Non-pigmented ciliary epithelial cell (primary cell): ENCODE measurements at places on chromosomes 1 and 21.

- no peak for DNase-seq
These were observed 124.2 kb downstream of the MACF1 start for GRCh38 chr1:39328586-39329121.

DNA sequence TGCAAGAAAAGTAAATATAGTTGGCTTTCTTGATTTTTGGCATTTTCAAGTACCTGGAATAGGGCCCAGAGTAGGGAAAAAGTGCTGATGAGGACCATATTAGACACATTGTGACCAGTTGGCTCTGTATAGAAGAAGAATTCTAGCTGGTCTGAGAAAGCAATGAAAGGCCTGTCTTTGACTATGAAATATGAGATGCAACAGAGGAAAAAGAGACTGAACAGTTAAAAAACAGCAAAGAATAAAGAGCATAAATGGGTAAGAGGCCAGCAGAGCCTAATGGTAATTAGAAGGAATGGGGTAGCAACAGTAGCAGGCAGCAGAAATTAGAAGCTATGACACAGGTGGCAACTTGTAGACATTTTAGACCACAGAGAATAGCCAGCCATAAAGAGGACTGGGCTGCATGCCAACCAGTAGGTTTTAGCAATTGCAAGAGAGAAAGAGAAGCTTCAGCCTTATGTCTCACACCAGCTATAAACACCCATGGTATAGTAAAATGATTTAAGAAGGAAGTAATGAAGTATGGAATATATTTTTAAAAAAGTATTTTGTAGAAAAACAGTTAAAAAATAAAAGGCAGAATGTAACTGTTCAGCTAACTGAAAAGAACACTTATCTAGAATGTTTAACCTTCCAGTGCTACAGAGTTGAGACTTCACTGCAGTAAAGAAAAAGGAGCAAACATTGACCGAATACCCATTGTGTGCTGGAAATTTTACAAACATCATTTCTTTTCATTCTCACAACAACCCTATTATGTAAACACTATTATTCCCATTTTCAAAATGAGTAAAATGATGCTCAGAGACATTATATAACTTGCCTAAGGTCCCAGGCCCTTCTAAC is 114.1 kb downstream of the LHX4 start:
- no peak for DNase-seq

DNA sequence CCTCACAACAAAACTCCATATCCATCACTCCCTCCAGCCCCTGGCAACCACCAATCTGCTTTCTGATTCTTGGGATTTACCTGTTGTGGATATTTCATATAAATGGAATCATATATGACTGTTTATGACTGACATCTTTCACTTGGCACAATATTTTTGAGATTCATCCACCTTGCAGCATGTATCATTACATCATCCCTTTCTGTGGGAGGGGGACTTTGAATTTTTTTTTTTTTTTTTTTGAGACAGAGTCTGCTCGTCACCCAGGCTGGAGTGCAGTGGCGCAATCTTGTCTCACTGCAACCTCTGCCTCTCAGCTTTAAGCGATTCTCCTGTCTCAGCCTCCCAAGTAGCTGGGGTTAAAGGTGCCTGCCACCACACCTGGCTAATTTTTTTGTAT is 128.2 kb downstream of the ITSN1 start:
- DNase-seq = no peak

- DNase-seq = no peak
These were observed 53.1 kb downstream of the PCSK9 start for GRCh38 chr1:55092475-55092874.

DNA sequence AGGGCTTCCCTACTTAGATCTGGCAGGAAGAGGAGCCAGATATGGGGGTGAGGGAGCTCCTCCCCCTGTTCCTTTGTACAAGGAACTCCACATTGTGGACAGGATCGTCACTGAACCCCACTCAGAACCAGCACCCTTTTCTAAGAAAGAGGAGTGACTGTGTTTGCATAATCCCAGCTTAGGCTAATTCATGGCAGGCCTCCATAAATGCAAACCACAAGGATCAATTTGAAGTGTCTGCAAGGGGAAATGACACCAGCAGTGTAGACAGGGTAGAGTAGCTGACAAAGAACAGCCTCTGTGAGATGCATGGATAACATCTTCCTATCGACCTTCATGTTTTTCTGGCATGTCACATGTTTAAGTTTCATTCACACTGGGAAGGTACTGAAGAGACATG is 11.7 kb downstream of the MX1 start:
- no peak for DNase-seq

GRCh38 chr1:16111771-16112595 is 38.5 kb upstream of the FAM131C start:
- no peak for DNase-seq

DNA sequence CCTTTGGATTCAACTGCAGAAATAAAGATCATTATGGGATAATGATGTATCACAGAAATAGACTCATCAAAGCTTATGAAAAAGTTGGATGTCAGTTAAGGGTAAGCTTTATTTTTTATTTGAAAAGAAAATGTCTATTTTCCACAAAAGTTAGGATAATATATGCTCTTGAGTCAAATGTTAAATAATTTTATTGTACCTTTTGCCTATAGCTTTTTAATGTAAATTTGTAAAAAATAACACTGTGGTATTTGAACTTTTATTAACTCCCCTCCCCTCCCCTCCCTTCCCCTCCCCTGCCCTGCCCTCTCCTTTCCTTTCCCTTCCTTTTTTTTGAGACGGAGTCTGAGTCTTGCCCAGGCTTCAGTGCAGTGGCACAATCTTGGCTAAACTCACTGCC is 24.9 kb downstream of the MORC3 start:
- no peak for DNase-seq

DNA sequence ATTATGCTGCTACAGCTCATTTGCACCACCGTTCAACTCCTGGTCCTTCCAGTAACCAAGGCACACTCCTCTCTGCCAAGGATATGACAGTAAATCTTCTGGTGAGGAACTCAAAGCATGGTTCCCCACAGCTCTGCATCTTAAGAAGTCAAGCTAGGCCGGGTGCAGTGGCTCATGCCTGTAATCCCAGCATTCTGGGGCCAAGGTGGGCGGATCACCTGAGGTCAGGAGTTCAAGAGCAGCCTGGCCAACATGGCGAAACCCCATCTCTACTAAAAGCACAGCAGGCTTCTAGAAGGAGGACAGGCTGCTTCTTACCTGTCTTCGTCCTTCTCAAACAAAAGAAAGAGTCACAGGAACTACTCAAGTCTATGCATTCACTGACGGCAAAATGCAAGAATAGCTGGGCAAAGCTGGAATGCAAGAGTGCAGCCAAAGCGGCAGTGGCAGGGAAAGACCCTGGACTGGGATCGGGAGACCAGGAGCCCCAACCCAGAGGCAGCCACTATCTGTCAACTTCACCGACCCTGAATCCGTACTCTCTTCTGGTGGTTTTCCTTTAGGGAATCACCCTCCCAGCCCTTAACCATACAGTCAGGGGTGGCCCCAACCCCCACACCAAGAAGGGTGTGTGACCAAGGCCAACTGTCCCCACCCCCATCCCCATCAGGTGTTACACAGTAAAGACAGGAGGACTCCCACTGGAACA is 75.5 kb downstream of the NPHP4 start:
- DNase-seq = no peak

- DNase-seq = peak; percentile 57
These were observed 22.4 kb downstream of the STPG1 start for GRCh38 chr1:24390924-24391782.

DNA sequence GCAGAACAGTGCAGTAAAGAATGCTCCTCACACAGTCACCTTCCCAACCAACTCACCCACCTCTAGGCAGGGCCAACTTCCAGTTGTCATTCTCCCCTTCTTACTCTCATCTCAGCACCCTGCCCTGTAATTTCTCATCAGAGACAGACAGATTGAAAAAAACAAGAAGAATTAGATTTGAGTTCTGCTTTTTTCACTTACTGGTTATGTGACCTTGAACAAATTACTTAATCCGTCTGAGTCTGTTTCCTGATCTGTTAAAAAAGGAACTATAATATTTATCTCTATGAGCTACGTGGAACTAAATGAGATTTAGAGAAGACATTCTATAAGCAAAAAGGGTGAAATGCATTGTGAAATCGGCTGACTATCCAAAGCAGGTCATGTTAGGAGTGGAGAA is 330.3 kb downstream of the ZNF326 start:
- no peak for DNase-seq

DNA sequence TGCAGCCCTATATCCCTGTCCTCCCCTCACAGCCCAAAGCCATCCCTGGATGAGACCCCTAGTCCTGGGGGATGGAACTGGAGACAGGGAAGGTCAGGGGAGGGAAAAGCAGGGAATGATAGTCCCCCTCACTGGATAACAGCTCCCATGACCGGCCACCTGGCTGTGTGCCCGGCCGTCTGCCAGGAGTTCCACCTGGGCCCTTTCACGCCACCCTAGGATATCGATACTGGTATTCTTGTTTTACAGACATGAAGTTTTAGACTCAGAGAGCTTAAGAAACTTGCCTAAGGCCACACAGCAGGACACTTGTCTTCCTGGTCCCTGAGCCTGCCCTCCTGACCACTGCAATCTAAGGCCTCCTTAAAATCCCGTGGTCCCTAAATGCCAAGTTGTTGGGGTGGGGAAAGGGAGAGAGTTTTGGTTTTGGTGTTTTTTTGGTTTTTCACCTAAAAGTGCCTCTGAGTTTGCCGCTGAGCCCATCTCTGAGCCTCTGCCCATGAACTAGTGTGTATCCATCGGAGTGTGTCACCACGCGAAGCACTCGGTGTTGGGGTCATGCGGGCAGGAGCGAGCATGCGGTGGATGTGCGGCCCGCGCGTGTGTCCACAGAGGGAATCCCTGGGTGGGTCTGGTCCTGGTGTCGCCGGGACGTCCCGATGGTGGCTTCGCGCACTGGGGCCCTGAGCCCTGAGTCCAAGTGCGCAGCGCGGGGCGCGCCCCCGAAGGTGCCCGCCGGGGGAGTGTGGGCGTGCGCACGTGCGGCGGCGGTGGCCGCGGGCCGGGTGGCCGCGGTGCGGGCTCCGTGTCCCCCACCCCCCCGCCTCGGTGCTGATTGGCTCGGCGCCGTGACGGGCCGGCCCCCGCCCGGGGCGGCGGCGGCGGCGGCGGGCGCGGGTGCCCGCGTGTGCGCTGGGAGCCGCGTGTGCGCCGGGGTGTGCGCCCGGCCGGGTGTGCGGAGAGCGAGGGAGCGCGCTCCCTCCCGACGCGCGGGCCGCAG is at the start of gene EPHA8:
EPHA8 (plus strand) TSS at position 906 of the 1,000 bp plus-strand sequence. CDS start 147 bp downstream, outside the sequence.
- DNase-seq = no peak

- no peak for DNase-seq
These were observed 20.3 kb downstream of the PADI6 start for GRCh38 chr1:17392199-17392740.

GRCh38 chr1:188949701-188950100 is 1528.0 kb downstream of the BRINP3 start:
- no peak for DNase-seq

- no peak for DNase-seq
These were observed 75.0 kb upstream of the ACTRT2 start for GRCh38 chr1:2946291-2946690.

DNA sequence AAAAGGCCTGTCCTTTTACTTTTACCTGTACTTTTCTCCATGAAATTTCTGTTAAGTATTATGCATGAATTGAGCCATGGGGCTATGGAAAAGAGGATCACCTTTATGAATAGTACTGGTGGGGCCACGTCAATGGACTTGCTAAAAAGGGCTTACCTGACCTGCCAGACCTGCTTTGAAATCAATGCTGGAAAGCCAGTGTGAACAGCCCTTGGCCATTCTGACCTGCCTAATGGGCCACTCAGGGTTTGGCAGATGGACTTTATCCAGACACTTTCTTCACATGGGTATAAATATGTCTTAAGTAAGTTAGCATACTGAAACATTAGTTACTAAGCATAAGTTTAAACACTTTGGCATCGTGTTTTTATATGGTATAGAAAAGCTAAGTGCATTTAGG is 8.3 kb upstream of the GUK1 start:
- DNase-seq = no peak

- DNase-seq = no peak
These were observed 403.4 kb downstream of the PTPRC start for GRCh38 chr1:199042193-199042592.

DNA sequence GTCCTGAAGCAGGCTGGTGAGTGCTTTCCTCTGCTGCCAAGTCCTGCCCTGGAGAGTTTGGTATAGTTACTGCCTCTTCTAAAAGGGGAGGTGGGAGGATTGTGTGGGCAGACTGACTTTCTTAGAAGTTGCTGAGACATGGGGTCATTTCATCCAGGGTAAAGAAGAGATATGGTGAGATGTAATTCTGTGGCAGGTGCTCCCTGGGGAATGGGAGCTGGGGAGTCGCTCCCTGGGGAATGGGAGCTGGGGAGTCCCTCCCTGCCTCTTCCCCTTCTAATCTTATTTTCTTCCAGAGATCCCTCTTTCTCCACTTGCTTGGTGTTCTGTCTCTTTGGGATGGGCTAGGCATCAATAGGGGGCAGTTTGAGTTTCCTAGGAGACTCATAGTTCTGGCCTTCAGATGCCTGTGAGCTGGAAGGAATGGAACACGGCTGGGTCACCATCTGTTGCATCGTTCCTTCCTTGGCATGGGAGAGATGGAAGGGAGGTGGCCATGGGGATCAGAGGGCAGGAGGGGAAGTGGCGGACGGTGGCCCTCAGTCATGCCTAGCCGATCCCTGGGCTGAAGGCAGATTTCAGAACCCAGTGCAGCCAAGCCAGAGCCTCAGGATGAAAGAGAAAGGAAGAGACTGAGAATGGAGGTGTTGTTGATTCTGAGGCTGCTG is 59.0 kb downstream of the NFASC start:
- DNase-seq = no peak

DNA sequence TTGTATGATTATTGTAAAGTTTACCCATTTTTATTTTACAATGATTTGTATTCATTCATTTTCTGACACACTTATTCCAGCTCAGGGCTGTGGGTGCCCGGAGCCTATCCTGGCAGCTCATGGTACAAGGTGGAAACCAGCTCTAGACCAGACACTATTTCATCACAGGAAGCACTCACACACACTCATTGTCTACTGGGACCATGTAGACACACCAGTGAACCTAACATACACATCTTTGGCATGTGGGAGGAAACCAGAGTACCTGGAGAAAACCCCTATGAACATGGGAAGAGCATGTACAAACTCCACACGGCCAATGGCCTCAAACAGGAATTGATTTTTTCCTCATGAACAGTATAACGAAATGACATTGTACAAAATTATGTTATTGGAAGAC is 2.4 kb downstream of the DTL start:
- no peak for DNase-seq

DNA sequence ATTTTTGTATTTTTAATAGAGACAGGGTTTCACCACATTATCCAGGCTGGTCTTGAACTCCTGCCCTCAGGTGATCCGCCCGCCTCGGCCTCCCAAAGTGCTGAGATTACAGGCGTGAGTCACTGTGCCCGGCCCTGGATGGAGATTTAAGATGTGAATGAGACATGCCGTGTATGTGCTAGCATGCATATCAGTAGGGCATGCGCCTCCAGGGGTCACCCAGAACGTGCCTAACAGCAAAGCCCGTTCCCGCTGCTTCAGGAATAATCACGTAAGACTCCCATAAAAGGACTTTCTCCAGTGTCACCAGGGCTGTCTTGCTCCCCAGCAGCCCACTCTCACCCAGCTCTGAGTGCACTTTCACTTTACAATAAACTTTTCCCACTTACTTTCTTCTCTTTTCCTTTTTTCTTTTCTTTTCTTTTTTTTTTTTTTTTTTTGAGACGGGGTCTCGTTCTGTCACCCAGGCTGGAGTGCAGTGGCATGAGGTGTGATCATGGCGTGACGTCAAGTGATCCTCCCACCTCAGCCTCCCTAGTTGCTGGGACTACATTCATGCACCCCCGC is 46.9 kb upstream of the DISP3 start:
- no peak for DNase-seq
